DMS79 treated with DMSO at 0.1 percent for 48 hours (cell line): ENCODE measurements at places on chromosomes 11 and 22.

GRCh38 chr11:70912226-70912840 is 340.0 kb downstream of the SHANK2 start:
- peak; percentile 68 for DNase-seq

- DNase-seq = no peak
Measured at GRCh38 chr11:40393511-40393910, 1065.9 kb downstream of the LRRC4C start.

GRCh38 chr11:75193711-75194110 is 42.8 kb downstream of the SLCO2B1 start:
- DNase-seq = no peak

GRCh38 chr11:71453037-71453917 is at the start of gene NADSYN1:
TSS of gene NADSYN1 (plus strand) at chr11:71453203. CDS start at chr11:71453297, 94 bp downstream.
- peak; percentile 93 for DNase-seq

DNA sequence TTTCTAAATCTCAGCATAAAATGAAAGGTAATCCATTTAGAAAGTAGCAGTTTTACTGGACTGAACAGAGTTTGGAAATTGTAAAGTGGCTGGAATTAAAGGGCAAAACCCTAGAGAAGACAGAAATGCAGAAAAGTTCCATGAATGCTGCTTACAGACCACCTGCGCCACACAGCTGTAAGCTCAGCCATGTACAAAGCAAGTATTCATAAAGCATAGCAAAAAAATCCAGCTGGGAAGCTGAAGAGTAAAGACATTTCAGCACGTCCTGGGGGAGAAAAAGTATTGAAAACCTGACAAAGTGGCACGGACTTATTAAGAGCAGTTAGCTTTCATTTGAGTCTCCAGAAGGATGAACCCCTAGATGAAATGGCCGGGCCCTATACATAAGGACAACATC is 220.1 kb upstream of the CNTN5 start:
- DNase-seq = no peak

- DNase-seq = no peak
Measured at GRCh38 chr22:46394622-46395021, 59.1 kb downstream of the TRMU start.

GRCh38 chr11:118142081-118142480 is 10.5 kb downstream of the SCN4B start:
- no peak for DNase-seq

- no peak for DNase-seq
Measured at GRCh38 chr11:6475936-6476335, 2.2 kb upstream of the TRIM3 start.

GRCh38 chr11:114846416-114846791 is 168.1 kb downstream of the NXPE2 start:
- peak; percentile 87 for DNase-seq

DNA sequence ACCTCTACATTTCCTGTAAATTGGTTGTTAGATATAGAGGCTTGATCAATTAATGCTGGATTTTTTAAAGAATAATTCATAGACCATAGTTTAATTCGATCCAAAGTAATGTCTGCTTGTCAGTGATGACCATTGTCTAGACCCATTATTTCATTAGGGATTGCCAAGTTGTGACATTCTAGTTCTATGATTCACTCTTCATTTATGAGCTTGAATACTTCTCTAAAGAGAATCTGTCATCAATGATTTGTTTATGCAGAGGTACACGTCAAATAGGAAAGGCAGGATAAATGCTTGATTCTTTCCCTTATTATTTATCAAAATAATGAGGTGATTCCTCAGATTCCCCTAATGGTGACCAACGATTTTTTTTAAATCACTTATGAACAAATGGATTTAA is 24.0 kb upstream of the ROBO3 start:
- no peak for DNase-seq

DNA sequence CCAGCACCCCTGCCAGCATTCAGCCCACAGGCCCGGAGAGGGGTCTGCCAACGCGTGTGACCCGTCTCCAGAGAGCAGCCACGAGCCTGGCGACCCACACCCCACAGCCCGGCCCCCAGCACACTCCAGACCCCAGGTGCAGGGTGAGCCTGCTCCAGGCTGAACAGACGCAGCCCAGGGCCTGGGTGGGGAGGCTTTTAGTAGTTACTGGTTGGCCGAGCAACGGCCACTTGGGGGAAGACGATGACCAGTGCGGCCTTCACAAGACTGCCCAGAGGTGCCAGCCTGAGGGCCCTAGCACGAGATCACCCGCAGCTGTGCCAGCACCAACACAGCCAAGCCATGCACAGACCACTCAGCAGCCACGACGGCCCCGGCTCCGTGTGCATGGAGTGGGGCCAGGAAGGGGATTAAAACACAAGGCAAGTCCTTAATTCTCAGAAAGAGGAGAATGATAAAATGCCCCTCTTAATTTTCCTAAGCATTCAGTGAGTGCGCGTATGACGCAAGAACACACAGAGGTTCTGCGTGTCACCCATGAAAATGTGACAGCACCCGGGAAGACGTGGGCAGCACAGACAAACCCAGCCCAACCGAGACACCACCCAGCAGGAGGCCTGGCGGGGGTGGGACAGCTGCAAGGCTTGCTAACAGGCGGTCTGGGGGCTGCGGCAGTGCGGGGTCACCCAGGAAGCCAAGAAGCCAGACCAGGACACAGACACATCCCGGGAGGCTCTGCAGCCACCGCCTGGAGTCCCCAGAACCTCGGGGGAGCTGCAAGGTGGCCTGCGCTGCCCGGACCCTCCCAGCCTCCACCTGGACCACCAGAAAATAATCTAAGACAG is 47.6 kb downstream of the BRD1 start:
- DNase-seq = no peak

DNA sequence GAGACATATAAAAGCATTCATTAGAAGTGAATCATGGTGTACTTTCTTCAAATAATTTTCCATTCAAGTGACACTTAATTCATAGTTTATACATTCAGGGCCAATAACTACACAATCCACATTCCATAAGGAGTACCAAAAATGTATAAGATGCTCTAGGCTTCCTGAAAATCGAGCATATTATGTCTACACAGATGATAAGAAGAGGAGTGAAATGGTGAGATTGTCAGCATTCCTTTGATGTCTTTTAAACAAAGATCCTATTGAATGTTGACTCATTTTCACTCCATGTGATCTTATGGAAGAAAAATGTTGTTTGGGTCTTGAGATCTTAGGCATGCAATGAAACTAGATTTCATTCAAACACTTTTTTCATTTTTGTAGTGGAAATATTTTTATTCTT is 843.2 kb downstream of the KCNA4 start:
- DNase-seq = no peak

- no peak for DNase-seq
Measured at GRCh38 chr11:121429556-121429955, 22.6 kb upstream of the SORL1 start.

GRCh38 chr11:2271327-2272227 is 1.2 kb upstream of the ASCL2 start:
- no peak for DNase-seq

DNA sequence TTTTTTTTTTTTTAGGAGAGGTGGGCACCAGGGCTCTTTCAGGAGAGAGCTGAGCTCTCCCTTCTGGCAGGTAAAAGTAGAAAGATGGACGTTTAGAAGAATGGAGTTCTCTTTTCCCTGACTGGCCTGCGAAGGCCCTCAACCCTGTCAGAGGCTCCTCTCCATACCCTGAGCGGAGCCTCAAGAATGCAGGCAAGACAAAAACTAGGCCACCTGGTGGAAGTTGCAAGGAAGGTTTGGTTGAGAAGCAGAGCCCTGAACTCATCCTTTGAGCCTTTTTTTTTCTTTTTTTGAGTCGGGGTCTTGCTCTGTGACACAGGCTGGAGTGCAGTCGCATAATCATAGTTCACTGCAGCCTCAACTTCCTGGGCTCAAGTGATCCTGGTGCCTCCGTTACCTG is 1.4 kb downstream of the OTOG start:
- DNase-seq = no peak

- no peak for DNase-seq
Measured at GRCh38 chr11:78789375-78789774, 214.7 kb upstream of the NARS2 start.

DNA sequence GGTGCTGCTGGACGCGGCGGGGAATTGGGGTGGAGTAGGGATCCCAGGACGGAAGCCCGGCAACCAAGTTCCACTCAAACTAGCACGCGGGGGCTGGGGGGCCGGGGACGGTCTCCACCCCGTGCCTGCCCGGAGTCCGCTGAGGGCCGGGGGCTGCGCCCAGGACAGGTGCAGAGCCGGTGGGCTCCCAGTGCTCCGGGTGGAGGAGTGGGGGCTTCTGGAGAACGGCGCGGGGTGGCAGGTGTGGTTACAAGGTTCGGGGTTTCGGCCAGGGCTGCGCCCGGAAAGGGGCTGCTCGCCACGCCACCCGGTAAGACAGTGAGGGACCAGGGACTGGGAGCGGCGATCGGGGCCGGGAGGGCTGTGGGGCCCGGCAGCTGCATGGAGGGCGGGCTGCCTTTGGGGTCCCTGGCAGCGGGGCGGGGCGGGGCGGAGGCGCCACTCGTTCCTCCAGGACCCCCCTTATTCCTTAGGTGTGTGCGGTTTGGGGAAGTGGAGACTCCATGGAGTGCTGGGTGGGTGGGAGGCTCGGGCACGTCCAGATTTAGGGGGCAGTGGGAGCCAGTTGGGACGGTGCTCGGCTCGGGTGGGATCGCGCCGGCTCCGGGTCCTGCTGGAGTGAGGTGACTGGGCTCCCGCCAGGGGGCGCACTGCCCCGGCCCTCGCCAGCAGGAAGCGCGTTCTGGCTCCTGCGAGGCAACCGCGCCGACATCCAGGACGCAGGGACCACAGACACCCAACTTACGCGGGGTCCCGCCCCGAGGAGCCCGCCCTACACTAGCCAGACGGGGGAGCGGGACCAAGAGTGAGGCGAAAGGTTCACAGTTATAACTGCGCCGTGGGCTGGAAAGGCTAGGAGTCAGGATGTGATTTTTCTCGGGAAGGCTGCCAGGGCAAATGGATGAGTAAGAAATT is 868 bp downstream of the TSPAN18 start:
- peak; percentile 42 for DNase-seq

DNA sequence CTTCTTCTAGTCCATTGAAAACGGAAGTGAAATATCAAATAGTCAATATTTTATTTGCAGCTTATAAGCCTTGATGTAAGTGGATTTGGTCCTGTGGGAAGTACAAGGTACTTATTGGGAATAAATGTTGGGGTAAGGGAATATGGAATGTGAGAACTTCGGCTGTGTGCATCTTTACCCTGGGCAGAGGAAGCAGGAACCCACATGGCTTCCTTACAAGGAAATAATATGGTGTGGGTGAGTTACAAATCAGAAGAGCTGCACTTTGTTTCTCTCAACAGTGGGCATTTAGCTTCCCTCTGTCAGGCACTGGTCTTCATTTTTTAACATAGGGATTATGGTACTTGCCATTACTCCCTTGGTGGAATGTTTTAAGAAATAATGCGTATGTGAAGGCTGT is 77.9 kb downstream of the SCN3B start:
- DNase-seq = no peak

DNA sequence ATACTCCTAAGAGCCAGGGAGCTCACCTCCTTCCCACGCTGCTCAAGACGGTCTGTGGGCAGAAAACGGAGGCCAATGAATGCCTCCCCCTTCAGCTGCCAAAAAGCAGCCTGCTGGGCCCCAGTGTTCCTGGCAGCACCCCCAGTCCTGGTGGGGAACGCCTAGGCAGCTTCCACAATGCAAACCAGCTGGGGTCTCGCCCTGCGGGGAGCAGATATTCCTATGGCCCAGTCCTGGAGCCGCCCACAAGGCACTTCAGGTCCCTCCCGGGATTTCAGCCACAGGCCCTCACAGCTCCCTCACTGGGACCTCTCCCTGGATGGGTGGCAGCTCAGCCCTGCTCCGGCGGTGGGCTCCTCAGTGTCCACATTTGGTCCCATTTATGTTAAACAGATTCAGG is 29.2 kb downstream of the A4GALT start:
- DNase-seq = no peak

DNA sequence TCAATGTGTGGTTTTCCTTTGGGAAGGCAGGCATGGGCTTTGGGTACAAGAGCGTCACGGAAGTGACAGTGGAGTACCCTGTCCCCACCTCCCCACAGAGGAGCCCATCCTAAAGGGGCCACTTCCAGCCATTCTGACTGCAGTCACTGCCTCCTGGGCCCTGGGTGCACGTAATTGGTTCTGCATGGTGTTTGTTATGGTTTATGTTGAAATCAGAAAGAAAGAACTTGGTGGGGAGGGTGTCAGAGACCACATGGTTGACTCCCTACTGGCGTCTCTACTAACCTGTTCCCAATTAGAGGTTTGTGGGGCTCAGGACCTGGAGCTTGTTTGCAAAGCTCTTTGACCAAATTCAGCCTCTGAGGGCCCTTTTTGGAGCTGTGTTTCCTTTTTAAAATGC is 40.8 kb downstream of the RIBC2 start:
- DNase-seq = no peak

- DNase-seq = no peak
Measured at GRCh38 chr11:20559523-20560300, 39.7 kb upstream of the SLC6A5 start.

GRCh38 chr22:29758068-29758622 is 8.7 kb downstream of the ZMAT5 start:
- no peak for DNase-seq

DNA sequence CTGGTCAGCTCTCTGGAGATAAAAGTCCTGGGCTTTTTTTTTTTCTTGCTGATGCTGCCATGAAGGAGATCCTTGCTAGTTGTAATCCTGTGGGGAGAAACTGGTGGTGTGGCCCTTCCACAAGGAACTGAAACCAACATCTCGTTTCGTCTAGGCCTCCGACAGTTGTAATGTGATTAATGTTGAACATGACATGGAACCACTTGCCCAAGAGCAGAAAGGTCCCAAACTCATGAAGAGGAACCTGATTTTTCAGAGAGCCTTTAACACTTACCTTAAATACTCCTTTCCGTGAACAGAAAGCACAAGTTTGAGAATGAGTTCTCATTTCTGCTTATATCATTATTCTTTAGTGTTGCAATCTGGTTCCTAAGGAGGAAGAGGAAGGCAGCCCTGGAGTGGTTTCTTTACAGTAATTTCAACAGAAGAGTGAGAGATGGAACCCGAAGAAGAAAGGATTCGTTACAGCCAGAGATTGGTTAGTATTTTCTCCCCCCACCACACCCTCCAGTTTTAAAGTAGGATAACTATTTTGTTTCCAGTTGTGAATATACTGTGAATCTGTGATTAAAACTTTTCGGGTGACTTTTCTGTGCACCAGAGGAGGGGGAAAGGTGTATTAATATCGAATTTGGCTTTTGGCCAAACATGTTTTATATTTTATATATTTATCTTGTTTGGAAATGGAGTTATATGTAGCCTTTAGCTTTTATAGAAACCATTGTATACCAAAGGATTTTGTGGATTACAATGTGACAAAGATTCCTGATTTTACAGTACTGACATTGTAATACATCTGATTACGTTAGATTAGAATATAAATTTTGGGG is 2.0 kb downstream of the KDM2A start:
- peak; percentile 30 for DNase-seq

GRCh38 chr22:44913198-44913983 is 96.4 kb downstream of the PHF21B start:
- DNase-seq = no peak

GRCh38 chr11:100810666-100811065 is 123.6 kb downstream of the ARHGAP42 start:
- no peak for DNase-seq
